Stimulated activated CD4-positive, alpha-beta T cell treated with anti-CD3 and anti-CD28 coated beads, TNF-alpha, amount 100 ng/mL, for 1 hour (primary cell): ENCODE measurements at places on chromosomes 12 and 14.

DNA sequence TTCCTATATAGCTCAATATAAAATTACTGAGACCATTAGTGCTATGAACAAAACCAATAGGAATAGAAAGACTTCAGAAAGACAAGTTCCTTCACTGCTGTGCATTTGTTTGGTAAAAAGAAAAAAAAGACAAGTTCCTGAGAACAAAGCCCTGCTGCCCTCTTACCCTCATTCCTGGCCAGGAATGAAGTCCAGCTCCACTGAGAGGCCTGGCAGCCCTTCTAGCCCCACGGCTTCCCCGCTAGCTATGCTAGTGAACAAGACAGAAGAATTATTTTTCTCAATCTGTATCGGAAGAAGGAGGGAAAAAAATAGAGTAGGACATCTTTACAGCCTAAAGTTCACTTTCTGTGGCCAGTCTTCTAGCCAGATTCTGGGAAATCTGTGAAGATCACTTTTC lies 1.6 kb downstream of the MFAP5 start:
- DNase-seq, result no peak

GRCh38 chr14:58752289-58752688 lies 114.5 kb downstream of the DACT1 start:
- DNase-seq, result no peak

DNA sequence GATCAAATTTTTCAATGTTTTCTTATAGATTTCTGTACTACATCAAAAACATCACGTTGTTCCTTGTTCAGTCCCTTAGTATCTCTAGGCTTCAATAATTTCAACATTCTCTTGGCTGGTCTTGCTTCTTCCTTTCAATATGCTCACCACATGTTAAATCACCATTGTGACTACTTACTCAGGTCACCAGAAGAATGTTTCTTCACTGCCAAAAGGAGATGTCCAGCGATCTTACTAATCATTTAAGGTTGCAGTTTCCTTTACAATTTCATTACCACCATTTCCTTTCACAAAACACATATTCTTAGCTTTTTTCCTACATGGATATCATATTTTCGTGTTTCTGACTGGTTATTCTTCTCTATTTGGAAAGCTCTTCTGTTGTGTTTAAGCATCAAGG lies 363.8 kb downstream of the NAV3 start:
- DNase-seq, result no peak

DNA sequence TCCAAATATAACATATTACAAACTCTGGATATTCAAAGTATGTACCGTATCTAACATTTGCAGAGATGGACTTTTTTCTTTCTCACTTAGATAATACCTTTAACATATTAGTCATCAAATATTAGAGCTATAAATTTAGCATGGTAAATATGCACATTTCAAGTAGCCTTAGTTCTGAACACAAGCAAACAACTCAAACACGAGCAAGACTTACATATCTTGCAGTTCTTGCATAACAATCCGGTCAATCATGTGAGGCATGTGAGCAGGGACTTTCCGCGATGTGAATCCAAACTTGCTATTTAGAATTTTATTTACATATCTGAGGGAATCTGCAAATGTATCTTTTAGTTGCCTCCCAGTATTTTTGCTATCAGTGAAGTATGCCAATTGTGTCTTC lies 22.1 kb upstream of the SYCP3 start:
- no peak for DNase-seq

DNA sequence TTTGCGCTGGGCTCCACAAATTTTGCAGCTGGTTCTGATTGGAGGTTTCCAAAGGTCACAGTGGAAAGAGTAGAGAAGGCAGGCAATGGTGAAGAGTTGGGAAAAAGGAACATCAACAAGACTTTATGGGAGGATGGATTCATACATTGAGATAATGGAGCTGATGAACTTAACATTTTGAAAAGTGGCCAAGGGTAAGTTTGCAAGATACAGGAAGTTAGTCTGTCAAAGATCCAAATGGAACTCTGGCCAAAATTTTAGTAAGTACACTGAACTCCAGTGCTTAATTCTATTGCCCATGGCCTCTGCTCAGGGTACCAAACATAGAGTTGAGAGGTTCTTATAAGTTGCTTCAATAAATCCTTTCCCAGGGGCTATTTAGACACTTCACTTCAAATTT lies 15.6 kb downstream of the CCER1 start:
- no peak for DNase-seq

- no peak for DNase-seq
These were observed 439.4 kb downstream of the NELL2 start for GRCh38 chr12:44436756-44437155.
